ENCODE measurements at places on chromosomes 5 and 9.

- no peak for DNase-seq
Measured at GRCh38 chr5:160675988-160676387, 176.0 kb downstream of the ATP10B start.

DNA sequence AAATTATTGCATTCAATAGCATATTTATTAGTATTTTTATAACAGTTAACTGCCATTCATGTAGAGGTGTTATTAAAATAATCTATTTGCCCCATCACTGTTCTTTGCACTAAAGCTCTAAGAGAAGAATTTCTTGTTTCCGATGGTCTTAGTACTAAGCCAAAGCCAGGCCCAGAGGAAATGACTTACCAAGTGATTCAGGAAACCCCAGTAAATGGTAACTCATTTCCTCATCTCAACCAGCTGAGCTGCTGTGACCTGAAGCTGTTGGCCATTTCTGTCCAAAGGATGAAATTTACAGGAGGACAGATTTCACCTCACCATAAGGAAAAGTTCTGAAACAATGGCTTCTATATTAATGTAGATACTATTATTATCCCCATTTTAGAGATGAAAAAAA lies 117.0 kb downstream of the PIK3R1 start:
- DNase-seq = no peak

DNA sequence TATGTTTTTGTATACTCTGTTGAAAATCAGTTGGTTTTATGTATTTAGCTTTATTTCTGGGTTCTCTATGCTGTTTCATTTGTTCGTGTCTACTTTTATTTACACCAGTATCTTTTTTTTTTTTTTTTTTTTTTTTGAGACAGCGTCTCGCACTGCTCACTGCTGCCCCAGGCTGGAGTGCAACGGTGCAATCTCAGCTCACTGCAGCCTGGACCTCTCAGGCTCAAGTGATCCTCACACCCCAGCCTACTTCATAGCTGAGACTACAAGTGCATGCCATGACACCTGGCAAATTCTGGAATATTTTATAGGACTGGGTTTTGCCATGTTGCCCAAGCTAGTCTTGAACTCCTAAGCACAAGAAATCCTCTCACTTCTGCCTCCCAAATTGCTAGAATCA lies 869.4 kb upstream of the CDH6 start:
- no peak for DNase-seq

- DNase-seq = no peak
Measured at GRCh38 chr9:8868632-8869031, 1069.1 kb upstream of the DMAC1 start.

DNA sequence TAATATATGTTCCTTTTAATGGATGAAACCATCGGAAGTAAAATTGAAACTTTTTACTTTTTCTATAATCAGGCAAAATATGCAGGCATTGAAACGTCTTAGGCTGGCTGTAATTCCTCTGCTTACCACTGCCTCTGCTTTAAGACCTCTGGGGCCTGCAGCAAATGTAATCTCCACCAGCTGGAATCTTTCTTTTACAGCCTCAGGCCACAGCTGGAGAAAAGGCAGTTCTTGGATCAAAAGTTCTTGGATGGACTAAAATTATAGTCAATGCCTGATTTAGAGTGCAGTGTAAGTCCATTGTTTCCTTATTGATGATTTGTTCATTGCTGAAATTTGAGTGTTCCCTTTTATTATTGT lies 396.7 kb downstream of the KCTD16 start:
- no peak for DNase-seq

- DNase-seq = no peak
Measured at GRCh38 chr5:109705596-109705995, 15.9 kb downstream of the MAN2A1 start.
